ENCODE measurements at places on chromosomes 5 and 9. TPM values are rescaled to one million over a fixed set of nuclear protein-coding genes. Genes with fewer than 3 reads are reported as not detected.

The UCK1 gene
- total RNA-seq = 25.5 TPM

The FST gene
- total RNA-seq = 13.3 TPM

The TLE1 gene
- 77.6 TPM for total RNA-seq

The PPP1R26 gene
- total RNA-seq = 15.3 TPM

The CDKN2B-AS1 gene
- not detected for total RNA-seq

The PLPP7 gene
- 0.05 TPM for total RNA-seq

The HMCN2 gene
- 0.04 TPM for total RNA-seq

The ADGRD2 gene
- not detected for total RNA-seq

The WDR5 gene
- 62.3 TPM for total RNA-seq

The MEIKIN gene
- total RNA-seq = not detected

The HAVCR2 gene
- total RNA-seq = 0.52 TPM

The OTULINL gene
- total RNA-seq = 4.9 TPM

The MRPS27 gene
- 58.1 TPM for total RNA-seq

The DPYSL3 gene
- total RNA-seq = 17.0 TPM

The IFNA5 gene
- total RNA-seq = not detected

The GABRP gene
- not detected for total RNA-seq

The ENG gene
- 0.17 TPM for total RNA-seq

The IRGM gene
- 0.13 TPM for total RNA-seq

The AIF1L gene
- total RNA-seq = 1.3 TPM

The ABCA1 gene
- 5.0 TPM for total RNA-seq

The PTCH1 gene
- total RNA-seq = 1.7 TPM

The IFNK gene
- total RNA-seq = not detected

The PGGT1B gene
- 21.1 TPM for total RNA-seq

The INSL4 gene
- 15.8 TPM for total RNA-seq

The HAND1 gene
- 0.17 TPM for total RNA-seq

The DMGDH gene
- total RNA-seq = not detected

The GRIN1 gene
- total RNA-seq = 0.33 TPM

The GZMA gene
- total RNA-seq = not detected

The TMC1 gene
- 0.05 TPM for total RNA-seq

The SUB1 gene
- total RNA-seq = 258 TPM

The SLC6A18 gene
- total RNA-seq = not detected

The ZNF618 gene
- 11.3 TPM for total RNA-seq

The OR2K2 gene
- not detected for total RNA-seq

The TAF11L5 gene
- not detected for total RNA-seq

The MLANA gene
- not detected for total RNA-seq

The OBP2B gene
- total RNA-seq = not detected

The OR1Q1 gene
- total RNA-seq = not detected

The BAAT gene
- 0.58 TPM for total RNA-seq

The MACIR gene
- 19.9 TPM for total RNA-seq

The SPIN1 gene
- total RNA-seq = 43.2 TPM

The PCDHGB1 gene
- total RNA-seq = 2.1 TPM

The PAEP gene
- total RNA-seq = 0.27 TPM

The MYMK gene
- total RNA-seq = not detected

The SOX30 gene
- 0.07 TPM for total RNA-seq

The CCDC192 gene
- not detected for total RNA-seq

The SELENOP gene
- 0.42 TPM for total RNA-seq

The ARL10 gene
- total RNA-seq = 1.7 TPM

The SMIM33 gene
- not detected for total RNA-seq
